ENCODE measurements at places on chromosomes 3 and 15.

GRCh38 chr3:81676706-81677456, 84.6 kb downstream of the GBE1 start:
- no peak for DNase-seq

- DNase-seq: no peak
Observed at GRCh38 chr3:45688194-45688881, 858 bp upstream of the SACM1L start.

DNA sequence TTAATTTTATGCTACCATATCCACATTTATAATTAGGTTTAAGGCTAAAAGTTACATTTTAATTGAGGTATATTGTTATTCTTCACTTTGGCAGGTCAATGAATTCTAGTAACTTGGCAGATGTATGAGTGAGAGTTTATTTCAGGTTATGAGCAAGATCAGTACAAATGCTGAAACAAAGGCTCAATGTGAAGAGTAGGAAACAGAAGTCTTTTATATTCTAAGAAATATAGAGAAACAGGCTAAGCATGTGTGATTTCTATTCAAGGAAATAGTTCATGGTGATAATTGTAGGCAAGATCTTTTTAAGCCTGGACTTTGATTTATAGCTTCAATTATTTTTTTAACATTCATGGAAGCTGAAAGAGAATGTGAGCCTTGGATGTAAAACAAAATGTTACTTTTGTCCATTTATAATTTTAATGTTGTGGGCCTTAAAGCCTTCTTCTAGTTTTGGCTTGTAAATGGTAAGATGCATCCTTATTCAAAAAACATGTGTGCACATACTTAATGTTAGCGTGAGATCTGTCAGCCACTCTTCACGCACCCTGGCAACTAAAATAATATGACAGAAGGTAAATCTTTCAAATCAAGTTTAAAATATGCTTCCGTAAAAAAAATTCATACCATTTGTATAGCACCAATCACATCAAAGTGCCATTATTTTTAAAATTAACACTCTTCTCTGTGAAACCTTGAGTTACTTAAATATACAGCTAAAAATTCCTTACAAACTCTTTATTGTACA, 22.8 kb upstream of the OSTN start:
- no peak for DNase-seq

GRCh38 chr3:62667714-62668113, 207.5 kb downstream of the CADPS start:
- DNase-seq: no peak

DNA sequence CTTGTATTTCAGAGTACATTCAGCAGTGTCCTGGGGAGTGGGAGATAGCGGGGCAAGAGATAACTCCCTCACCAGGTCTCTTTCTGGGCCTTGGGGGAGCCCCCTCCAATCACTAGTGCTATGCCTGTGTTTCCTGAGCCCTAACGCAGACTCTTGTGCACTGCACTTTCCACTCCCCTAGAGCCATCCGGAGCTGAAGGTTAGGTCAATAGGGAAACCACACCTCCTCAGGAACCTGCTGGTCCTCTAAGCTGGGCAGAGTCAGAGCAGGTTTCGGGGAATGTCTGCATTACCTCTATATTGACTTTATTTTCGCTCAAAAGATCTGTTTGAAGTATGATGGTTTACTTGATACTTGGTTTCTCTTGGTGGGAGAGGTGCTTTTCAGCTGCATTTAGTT, 617.0 kb upstream of the ROBO1 start:
- DNase-seq: no peak

- DNase-seq: no peak
Observed at GRCh38 chr3:168117059-168117458, 21.3 kb upstream of the GOLIM4 start.

GRCh38 chr3:45223889-45224727, 2.0 kb downstream of the TMEM158 start:
- DNase-seq: peak; percentile 66

DNA sequence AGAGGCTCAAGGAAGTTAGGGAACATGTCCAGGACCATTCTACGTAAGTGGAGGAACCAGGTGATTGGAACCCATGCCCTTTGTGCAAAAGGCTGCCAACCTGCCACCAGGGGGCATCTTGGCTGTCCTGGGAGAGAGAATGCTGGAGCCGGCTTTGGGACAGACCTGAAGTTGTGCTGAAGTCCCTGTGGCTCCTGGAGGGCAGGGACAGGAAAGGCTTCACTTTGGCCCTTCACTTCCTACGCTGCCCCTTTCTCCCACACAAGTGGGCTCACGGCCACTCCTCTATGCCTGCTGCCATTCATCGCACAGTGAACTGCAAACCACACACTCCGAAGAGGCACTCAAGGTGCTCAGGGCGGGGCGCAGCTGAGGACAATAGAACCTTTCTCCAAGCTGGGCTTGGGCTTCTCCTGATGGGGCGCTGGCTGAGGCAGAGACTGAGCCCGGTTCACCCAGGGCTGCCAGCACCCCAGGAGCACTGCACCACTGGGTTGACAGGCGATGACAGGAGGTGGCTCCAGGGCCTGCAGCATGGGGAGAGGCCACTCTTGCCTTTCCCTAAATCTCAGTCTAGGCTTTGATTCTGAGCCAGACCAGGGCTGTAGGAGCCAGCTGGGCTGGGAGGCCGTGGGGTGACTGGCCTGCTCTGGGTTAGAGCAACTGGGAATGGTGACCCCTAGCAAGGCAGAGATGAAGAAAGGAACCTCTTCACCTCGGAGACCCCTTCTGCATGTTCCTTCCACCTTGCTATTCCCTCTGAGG, 8.4 kb downstream of the SHF start:
- DNase-seq: no peak

GRCh38 chr15:93929375-93930094, 301.8 kb upstream of the MCTP2 start:
- peak; percentile 98 for DNase-seq

DNA sequence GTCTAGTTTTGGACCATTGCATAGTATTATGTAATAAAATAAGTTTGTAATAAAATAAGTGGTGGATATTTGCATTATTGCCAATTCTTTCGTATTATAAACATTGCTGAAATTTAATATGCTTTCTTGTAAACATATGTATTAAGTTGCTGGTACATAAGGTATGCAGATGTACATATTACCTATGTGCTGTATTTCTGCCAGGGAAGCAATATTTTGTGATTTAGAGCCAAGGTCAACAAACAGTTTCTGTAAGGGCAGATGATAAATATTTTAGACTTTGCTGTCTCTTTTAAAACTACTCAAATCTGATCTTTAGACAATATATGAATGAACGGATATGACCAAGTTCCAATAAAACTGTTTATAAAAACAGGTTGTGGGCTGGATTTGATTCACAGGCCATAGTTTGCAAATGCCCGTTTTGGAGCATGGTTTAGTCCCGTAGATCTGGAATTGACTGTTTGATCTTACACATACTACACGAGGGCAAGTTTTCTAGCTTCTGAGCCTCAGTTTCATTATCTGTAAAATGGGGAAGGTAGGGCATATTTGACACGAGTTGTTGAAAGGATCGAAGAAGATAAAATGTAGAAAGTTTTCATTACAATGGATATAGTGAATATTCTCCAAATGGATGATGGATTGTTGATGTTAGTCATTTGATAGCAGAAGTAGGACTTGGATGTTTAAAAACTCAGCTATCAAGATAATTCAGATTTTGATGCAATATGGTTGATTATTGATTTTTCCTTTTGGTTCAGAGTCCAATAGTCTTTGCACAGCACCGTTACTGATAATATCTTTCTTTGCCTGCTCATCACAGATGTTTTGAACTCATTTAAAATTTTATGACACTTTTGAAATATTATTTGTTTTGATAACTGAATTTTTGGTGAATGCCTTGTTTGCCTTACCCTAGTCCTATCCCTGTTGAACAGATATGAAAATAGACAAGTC, 394.6 kb downstream of the FEZF2 start:
- DNase-seq: no peak

- peak; percentile 37 for DNase-seq
Observed at GRCh38 chr3:107683447-107683846, 160.7 kb downstream of the BBX start.

- DNase-seq: no peak
Observed at GRCh38 chr3:195394024-195394423, 48.8 kb downstream of the ACAP2 start.

DNA sequence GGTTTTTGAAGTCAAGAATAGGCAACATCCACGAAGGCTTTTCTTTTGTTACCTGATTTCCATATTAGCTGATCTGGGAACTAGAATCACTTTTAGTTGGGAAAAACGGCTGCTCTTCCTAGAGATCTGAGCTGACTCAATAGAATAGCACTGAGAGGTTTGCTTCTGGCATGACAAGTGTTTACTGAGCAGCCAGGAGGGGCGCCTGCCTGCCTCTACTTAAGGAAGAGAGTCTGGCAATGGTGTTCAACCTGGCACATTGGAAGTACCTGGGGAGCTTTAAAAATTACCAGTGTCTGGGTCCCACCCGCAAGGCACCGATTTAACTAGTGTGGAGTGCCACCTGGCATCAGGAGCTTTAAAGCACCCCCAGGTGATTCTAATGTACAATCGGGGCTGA, 34.4 kb downstream of the FAM43A start:
- DNase-seq: no peak

GRCh38 chr3:43423639-43424038, 137.3 kb downstream of the SNRK start:
- DNase-seq: no peak

DNA sequence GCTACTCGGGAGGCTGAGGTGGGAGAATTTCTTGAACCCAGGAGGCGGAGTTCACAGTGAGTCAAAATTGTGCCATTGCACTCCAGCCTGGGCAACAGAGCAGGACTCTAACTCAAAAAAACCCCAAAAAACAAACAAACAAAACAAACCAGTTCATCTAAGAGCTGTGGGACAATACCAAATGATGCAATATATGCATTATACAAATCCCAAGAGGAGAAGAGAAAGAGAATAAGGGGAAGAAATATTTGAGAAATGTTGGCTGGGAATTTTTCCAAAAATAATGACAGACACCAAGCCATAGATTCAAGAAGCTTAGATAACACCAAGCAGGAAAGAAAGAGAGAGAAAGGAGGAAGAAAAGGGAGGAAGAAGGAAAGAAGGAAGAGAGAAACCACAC, 82.5 kb downstream of the KLF13 start:
- no peak for DNase-seq

DNA sequence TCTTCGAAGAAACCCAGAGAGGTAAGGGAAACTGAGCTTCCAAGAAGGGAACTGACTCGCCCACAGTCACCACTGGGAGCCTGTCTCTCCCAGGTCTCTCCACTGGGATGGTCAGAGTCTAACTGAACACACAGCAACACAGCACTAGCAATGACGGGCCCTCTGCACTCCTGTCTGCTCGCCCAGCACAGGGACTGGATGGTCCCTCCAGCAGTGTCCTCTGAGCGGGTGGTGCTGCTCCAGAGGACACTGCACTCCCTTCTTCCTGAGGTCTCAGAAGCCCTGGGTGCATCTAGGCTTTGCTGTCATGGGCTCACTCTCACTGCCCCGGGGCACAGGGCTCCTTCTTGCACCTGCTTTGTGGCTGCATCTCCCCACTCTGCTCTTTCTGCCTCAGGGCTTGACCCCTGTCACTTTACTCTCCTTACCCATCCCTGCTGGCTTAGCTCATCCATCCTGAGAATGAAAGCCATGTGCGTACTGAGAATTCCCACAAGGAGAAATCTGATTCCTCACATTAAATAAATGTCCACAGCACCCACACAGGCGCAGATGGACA, 356.6 kb downstream of the GABRG3 start:
- DNase-seq: no peak

GRCh38 chr3:24810881-24811280, 316.2 kb upstream of the THRB start:
- no peak for DNase-seq

DNA sequence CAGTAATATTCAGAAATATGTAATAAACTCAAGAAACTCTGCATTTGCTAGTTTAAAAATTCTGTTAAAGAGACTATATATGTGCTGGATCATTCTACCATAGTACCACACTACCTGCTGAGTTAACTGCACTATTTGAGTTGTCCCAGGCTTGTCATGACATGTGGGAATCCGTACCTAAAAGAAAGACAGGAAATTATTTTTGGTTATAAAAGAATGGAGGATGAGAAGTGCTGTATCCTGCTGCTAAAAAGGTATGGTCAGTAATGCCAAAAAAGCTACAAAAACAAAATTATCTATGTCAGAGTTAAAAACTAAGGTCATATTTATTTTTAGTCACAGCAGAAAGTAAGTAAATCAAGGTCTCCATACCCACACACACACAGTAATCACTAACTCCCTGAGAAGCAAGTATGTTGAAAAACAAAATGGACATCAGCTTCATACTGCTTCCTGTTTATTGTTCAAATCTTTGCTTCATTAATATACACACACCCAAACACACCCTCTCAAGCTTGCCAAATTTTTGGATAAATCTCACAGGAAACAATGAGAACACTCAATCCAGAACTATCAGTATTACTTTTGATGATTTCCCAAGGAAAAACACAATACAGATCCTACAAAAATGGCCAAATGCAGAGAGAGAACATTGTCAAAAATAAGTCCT, 33.7 kb downstream of the DENND6A start:
- DNase-seq: peak; percentile 10

- peak; percentile 75 for DNase-seq
Observed at GRCh38 chr3:169215461-169216352, 447.8 kb downstream of the MECOM start.

GRCh38 chr15:82540984-82541431, 751 bp upstream of the RPS17 start:
- peak; percentile 35 for DNase-seq

DNA sequence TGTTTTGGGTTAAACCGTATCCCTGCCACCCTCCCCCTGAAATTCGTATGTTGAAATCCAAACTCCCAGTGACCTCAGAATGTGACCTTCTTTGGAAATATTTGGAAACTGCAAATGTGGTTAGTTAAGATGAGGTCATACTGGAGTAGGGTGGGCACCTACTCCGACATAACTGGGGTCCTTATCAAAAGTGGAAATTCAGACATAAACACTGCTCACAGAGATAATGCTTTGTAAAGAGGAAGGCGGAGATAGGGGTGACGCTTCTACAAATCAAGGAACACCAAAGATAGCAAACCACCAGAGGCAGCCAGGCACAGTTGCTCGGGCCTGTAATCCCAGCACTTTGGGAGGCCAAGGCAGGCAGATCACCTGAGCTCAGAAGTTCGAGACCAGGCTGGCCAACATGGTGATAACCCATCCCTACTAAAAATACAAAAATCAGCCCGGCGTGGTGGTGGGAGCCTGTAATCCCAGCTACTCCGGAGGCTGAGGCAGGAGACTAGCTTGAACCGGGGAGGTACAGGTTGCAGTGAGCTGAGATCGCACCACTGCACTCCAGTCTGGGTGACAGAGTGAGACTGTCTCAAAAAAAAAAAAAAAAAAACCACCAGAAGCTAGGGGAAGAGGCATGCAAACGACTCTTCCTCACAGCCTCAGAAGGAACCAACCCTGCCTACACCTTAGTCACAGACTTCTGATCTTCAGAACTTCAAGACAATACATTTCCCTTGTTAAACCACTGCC, 51.1 kb upstream of the CHD2 start:
- DNase-seq: peak; percentile 96
